ENCODE measurements at places on chromosomes 12 and 14.

- DNase-seq = no peak
These were observed 22.5 kb downstream of the GALNT16 start for GRCh38 chr14:69282448-69282847.

DNA sequence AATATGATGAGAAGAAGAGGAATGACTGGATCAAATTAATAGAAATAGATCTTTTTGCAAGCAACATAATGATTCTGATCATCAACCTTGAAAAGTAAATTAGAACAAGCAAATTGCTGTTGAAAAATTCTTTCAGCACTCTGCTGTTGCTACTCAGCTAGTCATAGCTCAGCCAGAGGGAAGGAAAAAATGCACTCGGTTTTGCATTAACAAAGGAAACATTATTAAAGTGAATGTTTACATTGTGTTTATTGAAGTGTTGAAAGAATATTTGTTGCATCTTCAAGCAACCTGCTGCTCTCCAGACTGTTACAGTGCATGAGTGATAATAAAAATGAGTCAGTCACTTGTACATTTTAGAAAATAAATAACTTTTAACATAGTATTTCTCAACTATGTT, 26.5 kb downstream of the AP5M1 start:
- DNase-seq = no peak

- no peak for DNase-seq
These were observed 16.9 kb downstream of the LTBP2 start for GRCh38 chr14:74595006-74595735.

DNA sequence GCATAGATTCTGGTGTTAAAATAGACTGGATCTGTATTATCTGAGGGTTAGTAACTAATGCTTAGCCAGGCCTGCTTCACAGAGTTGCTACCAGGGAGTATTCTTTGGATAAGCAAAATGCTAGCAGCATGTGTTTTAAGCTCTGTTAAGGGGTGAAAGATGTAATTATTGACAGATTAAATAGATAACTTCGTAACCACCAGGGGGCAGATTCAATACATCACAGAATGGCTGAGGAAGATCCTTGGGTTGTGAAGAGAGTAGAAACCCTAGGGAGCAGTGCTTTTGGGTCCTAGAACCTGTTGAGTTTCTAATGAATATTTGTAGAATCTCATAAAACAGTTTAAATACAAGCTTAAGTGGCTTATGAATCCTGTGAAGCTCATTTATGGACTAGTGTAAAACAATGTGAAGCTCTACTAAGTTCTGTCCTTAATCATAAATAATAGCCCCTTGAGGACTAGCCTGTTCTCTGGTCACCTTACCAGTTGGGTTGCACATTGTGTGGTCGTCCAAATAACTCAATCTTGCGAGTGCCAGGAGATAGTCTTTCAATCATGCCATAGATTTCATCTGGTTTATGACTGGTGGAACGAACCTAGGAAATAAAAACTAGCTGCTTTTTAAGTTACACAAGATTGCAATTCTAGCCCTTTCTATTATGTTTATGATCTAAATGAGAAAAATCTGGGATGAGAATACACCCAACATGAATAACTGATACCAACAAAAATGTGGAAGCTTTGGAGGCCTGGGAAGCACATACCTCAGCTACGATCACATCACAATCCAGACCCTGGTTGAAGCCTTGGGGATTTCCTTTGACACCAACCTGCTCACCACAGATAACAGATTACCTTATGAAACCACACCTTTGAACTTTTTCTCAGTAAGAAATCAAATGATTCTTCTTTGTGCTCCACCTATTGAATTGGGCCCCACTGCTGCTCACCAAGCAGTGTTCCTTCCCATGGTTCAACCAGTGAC, 12.3 kb downstream of the METTL3 start:
- DNase-seq = no peak

- no peak for DNase-seq
These were observed 18.7 kb downstream of the TSHR start for GRCh38 chr14:80973931-80974641.

GRCh38 chr12:120902846-120903411, 1.2 kb downstream of the SPPL3 start:
- DNase-seq = no peak

DNA sequence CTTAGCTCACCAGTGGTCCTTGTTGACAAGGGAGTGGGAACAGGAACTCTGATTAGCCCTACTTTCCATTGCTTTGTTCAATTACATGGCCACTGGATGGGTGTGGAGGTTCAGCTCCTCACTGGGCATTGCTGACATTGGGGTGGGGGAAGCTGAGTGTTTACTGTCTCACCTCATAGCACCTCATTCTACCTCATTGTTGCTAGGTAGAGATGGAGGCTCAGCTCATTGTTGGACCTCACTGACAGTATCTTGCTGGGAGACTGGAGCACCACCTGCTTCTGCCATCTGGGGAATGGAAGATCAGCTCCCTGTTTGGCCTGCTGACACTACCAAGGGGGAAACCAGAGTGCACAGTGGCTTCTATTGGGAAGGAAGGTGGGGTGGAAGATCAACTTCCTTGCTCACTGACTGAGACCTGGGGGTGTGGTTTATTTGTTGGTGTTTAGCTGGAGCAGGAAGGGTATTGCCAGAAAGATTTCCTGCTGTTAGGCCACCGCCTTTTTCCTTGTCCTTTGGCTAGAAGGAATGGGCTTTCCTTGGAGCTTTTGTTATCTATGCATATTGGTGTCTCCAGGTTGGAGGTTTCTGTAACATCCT, 1.3 kb upstream of the OR4E2 start:
- DNase-seq = no peak

GRCh38 chr14:50407111-50407812, 10.6 kb upstream of the CDKL1 start:
- no peak for DNase-seq

DNA sequence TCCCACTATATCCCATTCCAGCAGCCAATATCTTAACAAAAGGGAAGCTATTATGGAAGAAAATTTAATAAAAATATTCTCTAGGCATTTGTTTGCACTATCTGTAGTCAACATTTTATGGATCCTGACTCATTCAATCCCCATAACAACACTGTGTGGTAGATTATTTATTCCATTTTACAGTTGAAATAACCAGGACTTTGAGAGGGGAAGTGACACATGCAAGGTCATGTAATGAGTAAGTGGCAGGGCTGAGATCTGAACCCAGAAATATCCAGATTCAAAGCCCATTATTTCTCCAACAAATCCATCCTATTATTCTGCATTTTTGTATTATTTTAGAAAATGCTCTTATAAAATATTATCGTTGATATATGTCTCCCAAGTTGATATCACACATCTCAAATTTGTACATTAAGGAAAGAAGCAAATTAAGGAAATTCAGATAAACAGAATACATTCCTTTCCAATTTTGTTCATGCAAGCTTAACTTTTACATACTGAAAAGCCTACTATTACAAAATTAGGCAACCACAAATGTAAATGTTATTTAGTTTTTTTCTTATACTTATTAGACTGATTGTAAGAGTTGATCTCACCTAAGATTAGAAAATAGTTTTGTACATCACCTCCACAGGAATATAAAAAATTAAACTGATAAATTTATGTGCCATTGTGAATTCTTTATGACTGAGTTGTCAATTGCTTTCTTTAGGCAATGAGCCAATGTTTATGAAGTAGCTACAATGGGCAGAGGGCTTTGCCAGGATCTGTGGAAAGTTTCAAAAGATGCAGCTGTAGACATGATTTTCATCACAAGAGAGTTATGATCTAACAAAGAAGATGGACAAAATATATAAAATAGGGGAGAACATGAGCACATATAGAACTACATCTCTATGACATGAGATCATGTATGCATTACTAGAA, 55.1 kb upstream of the E2F7 start:
- DNase-seq = no peak

- no peak for DNase-seq
These were observed 97.2 kb upstream of the TMEM260 start for GRCh38 chr14:56482310-56482911.

GRCh38 chr12:66190519-66191370, 1.7 kb downstream of the IRAK3 start:
- DNase-seq = no peak

GRCh38 chr12:12415886-12416285, 59.0 kb downstream of the BORCS5 start:
- no peak for DNase-seq

- DNase-seq = no peak
These were observed 20.4 kb downstream of the MAP3K12 start for GRCh38 chr12:53478865-53479264.

- no peak for DNase-seq
These were observed 38.6 kb upstream of the ACSS3 start for GRCh38 chr12:81039231-81039630.

DNA sequence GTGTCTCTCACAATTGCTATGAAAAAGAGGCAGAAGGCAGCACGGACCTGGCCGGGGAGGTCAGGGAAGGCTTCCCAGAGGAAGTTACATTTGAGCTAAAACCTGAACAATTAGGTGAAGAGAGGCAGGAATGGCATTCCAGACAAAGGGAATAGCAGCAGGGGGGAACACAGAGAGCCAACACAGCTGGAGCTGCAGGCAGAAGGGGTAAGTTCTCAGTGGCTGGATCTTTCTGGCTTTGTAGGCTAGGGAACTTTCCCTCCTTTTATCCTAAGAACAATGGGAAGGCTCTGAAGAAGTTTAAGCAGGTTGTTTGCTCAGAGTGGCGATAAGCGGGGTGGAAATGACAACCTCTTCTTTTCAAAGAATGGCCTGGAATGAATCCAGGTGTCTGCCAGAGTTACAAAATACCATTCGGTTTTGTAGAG, 100.0 kb downstream of the PRIMA1 start:
- DNase-seq = no peak

GRCh38 chr12:3670083-3670620, 82.8 kb downstream of the CRACR2A start:
- DNase-seq = no peak

DNA sequence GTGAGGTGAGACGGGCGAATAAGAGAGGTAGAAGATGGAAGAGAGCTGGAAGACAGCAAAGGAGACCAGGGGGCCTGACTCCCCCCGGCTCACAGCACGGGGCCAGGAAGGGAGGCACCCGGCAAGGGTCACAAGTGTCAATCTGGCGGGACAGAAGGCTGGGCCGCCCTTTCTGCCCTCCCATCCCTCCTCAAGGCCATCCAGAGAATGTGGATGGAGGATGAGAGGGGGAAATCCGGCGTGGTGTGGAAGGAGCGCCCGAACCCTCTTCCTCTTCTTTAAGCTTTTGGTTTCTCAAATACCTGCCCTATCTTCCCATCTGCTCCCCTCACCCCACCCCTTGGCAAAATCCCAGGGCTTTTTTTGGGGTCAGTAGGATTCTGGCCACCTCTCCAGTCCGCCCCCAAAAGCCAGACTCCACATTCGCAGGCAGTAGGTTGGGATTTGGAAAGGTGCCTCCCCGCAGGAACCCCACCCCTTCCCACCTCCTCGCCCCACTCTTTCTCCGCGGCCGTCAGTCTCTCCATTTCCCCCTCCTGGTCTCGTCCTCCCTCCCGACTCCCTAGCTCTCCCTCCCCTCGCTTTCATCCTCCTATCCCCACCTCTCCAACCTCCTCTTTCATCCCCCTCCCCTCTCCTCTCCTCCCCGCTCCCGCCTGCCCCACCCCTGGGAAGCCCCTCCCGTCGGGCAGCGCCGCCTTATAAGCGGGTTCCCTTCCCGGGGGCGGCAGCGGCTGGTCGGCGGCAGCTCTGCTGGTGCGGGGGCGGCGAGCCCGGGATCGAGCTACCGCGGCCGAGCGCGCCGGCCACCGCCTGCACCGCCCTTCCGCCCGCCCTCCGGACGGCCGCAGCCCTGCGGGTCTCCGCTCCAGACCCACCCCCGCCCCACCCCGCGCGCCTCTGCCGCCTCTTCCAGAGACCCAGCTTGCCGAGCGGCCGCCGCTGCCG, at the start of gene PTMS:
Gene PTMS (plus strand): TSS at position 730 of the 948 bp plus-strand sequence. CDS start 343 bp downstream, outside the sequence.
- no peak for DNase-seq

DNA sequence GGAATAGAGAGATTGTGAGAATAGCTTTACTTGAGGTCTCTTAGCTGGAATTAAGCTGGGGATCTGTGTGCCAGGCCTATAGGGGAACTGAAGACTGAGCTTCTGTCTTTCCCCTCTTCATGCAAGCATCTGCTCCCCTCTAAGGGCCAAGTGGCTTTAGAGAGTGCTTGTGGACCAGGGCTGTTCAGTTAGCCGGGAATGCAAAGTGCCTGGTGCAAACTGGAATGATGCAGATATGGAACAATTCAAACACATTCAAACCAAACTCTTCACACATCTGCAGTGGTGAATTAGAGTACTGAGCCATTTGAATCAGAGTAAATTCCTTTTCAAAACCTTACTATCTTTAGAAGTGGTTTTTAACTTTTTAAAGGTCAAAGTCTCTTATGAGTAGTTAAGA, 99.0 kb downstream of the LIN7A start:
- DNase-seq = no peak

GRCh38 chr12:69985656-69986055, 160.6 kb downstream of the MYRFL start:
- no peak for DNase-seq

GRCh38 chr12:103314786-103315185, 181.0 kb downstream of the C12orf42 start:
- no peak for DNase-seq

- DNase-seq = no peak
These were observed 186.4 kb downstream of the SYT10 start for GRCh38 chr12:33253178-33253577.

DNA sequence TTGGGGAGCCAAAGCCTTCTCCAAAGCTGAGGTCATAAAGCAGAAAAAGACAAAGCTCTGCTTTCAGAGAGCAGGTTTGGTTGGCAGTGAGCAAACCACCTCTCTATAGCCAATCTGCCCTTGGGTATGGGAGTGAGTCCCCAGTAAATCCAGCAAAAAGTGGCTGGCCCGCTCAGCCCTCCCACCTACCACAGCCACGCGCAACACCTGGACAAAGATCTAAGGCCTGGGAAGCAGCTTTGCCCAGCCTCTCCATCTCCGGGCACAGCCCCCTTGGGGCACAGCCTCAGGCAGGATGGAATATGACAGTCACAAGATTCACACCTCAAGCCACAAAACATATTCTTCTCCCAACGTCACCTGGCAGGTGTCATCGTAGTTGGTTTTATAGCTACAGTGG, 211.7 kb upstream of the EEA1 start:
- no peak for DNase-seq

DNA sequence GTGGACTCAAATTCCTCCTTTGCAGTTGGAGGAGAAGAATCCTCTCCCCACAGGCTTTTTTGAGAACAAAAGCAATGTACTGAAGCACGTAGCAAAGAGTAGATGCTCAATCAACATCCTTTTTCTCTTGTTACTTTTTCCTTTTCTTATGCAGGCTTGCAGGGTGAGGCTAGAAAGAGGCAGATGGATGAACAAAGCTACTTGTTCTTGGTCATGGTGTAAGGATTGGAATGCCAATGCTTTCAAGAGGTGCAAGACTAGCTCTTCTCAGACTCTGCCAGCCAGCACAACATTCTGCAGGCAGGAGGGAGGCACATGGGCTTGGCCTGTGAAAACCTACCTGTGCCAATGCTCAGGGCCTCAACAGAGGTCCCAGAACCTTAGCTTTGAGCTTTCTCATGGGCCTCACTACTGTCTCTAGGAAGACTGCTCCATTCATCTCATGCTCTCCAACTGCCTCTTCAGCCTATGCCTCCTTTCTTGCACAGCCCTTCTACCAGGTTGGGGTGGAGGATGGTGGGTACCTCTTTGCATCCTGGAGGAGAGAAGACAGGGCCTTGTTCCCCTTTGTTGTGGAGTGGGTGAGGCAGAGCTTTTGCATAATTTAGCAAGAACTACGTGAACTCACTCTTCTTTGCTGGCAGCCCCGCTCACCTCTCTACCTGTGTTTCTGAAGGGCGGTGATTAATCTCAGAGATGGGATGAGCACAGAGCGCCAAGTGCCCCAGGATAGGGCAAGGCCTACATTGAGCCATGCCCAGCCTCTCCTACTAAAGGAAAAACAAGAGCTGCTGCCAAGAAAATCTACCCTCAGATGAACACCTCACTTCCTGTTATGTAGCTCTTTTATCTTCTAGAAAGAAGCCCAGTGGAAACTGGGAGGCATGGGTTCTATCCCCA, 1119.7 kb downstream of the VRK1 start:
- DNase-seq = no peak
